ENCODE measurements at places on chromosomes 2 and 18.

GRCh38 chr2:179298666-179299065 lies 34.0 kb upstream of the SESTD1 start:
- peak; percentile 14 for DNase-seq

GRCh38 chr18:59458575-59458974 lies 99.5 kb upstream of the LMAN1 start:
- no peak for DNase-seq

DNA sequence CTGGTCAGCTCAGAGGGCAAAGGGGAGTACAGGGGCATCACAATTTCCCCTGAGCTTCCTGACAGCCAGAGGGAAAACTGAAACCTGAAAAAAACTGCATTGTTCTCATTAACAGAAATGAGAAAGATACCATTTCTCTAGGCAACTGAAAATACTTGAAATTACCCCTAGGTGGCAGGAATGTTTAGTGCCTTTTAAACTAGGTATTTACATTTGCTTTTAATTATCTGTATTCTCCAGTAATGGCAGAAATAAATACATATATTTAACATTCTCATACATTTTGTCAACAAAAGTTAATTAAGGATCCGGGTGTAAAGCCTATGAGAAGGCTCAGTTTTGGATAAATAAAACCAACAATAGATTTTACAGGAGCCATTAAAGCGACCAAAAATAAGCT lies 34.5 kb downstream of the RPL31 start:
- no peak for DNase-seq

DNA sequence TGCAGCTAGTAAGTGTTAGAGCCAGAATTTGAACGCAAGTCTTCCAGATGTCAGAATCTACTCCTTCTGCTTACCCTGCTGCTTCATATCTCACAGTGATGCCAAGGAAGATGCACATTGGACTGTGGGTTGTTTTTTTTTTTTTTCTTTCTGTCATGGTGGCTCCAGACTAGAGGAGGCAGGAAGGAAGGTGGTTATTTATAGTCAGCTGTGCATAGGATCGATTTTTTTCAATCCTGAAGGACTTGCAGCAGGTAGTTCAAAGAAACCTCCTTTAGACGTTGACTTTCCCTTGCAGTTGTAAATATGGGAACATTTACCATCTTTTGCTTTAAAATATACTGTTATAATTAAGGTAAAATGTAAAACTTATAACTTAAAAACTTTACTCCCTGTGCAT lies 17.3 kb downstream of the NEDD4L start:
- DNase-seq, result no peak

- DNase-seq, result no peak
These were observed 19.3 kb upstream of the NCK2 start for GRCh38 chr2:105725388-105725787.

- DNase-seq, result no peak
These were observed 2.1 kb upstream of the ABCB6 start for GRCh38 chr2:219220652-219221402.

DNA sequence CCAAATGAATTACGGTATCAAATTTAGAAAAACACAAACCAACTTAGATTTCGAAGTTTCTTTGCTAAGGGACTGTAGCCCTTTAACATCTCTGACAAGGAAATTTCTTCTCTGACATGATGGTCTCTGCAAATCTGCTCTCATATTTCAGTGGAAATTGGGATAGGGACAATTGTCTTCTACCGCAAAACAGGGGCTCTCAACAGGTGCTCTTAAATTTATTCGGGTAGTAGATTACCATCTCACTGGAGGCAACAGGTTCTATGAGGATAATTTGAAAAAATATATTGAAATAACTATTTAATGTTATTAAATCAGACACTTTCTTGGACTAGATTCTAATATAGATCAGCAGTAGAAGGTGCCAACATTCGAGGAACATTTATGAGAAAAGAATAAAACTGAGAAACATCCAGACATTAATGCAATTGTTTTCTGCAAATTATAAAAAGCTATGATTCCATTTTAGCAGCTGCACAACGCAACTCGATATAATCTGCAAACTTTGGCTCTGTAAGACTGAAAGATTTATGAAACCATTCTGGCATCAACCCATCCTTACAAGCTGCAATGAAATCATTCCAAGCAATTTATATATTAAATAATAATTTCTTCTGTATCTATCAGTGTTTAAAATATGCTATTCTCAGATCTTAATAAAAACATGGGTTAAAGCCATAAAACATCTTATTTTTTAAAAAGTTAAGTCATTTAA lies 10.0 kb upstream of the BCL2 start:
- no peak for DNase-seq

- DNase-seq, result no peak
These were observed 28.2 kb downstream of the KCNG2 start for GRCh38 chr18:79825913-79826312.

- no peak for DNase-seq
These were observed 129.4 kb downstream of the ACOXL start for GRCh38 chr2:110861616-110862260.

DNA sequence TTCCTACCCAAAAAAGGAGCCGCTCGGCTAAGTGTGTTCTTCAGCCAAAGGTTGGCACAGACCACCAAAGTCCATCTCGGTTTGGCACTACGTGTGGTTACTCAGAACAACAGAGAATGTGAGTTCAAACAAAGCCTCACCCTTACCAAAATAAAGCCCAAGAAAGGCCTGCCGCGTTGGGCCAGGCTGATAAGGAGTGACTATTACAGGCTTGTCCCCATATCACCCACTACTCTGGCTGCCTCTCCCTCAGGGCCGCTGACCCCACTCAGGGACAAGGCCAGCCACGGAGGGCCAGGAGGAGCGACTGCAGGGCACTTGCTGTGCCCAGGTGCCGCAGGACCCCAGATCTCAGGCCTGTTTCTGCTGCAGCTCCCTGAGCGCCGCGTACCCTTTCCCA lies 13.8 kb downstream of the HS1BP3 start:
- DNase-seq, result no peak
